ENCODE measurements at places on chromosomes 2 and 18.
A peak's percentile ranks its signal among the peaks of the same experiment; 100 is the strongest.

DNA sequence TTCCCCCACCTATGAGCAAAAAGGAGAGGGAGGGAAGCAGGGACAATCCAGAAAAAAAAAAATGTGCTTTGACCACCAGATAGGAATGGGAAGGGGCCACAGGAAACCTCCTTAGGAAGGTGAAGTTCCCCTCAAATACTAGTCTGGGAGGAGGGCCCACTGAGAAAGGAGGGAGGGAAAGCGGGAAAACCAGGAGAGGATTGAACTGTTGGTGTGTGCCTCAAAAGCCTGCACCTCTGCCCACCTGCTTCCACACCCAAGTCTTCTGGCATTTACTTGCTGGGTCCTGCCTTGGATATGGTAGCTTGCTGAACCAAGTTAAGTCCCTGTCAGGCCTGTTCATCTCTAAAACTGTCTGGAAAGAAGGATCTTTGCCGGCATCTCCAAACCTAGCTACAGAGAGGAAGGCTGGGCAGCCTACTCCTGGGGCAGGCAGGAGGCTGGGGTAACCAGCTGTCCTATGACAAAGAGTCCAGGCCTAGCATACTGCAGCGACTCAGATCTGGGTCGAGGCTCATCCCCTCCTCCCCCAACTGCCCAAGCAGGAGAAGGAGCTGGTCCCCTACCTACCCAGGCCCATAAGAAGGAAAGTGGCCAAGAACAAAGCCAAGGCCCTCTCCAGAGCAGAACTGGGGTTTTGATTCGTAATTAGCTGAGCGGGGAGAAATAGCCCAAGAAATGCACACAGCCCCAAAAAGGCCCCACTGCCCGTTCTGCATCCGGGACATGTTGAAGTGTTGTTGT is 3.0 kb downstream of the EN1 start:
- no peak for DNase-seq

DNA sequence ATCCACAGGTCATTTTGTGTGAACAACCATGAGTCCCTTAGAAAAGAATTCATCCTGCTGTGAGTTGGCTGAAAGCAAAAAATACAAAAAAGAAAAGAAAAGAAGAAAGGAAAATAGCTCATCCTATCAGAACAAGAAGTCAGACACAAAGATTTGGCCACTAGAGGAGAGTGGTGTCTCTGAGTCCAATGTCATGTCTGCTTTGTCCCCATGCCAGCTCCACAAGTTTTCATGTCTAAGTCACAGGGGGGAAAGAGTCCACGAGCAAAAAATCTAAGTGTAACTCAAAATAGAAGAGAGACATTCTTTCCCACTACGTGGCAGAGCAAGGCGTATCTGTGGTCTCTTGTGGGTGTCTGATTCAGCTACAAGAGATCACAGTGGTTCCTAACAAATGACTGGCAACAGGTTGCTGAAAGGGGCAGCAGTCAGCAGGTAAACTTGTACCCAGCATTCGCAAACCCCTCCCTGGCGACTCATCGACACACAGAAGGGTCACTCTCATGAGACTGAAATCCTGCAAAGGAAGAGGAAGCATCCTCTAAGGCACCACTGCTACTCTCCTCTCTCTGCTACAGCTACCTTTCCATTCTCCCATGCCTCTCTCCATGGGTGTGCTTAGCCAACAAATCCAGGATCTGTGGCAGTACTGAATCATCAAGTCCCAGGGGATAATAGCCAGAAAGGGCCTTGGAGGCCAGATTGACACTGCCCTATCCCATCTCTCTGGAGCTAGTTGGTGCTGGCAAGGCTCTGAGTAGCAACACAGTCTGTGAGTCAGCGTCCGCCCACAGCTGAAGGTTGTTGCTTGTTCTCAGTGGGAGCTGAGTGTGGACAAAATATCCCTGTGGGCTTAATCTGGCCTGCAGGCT is 123.0 kb upstream of the SLC39A10 start:
- peak; percentile 26 for DNase-seq

GRCh38 chr2:162172802-162173370 is 20.8 kb upstream of the GCG start:
- DNase-seq: no peak

- DNase-seq: no peak
These were observed 2.4 kb upstream of the ANTXR1 start for GRCh38 chr2:69010437-69011194.

- no peak for DNase-seq
These were observed 406.2 kb downstream of the MTX2 start for GRCh38 chr2:176675271-176675949.

DNA sequence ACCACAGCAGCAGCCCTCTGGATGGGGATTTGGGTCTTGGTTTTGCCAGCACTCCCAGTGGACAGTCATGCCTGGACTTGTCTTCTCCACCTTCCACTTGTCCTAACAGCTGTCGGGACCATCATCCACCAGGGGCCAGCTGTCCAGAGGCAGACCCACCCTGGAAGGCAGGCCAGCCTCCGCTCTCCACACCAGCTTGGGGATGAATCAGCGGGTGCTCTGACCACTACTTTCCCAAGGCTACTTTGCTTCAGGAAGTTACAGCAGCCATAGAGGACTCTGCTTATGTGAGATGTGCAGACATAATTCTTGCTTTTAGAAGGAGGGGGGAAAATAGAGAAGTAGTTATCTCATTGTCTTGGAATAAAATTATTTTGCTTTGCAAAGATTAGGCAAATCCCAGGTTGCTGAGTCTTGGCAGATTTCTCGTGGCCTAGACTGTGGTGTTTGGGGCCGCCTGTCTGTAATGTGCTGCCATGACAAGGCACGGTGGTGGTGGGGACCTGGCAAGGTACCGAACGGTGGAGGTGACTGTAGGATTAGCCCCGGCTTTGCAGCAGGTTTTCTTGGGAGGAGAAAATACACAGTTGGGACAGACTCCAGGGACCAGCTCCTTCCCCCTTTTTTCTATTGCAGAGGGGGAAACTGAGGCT is 148.7 kb downstream of the AGAP1 start:
- DNase-seq: no peak
